ENCODE measurements at places on chromosomes 6 and 20. TPM values are rescaled to one million over a fixed set of nuclear protein-coding genes. Genes with fewer than 3 reads are reported as not detected.

Gene ARMC12
- not detected for total RNA-seq

Gene RAB32
- total RNA-seq: 26.9 TPM

Gene SNAP91
- not detected for total RNA-seq

Gene GFOD1
- 8.7 TPM for total RNA-seq

Gene XPO5
- 106 TPM for total RNA-seq

Gene CTAGE9
- total RNA-seq: not detected

Gene LRRC1
- 26.6 TPM for total RNA-seq

Gene DDO
- total RNA-seq: 1.6 TPM

Gene RIMS1
- 1.4 TPM for total RNA-seq

Gene CYP39A1
- 1.7 TPM for total RNA-seq

Gene CALHM5
- not detected for total RNA-seq

Gene FOXQ1
- 51.0 TPM for total RNA-seq

Gene ANKRD6
- 14.7 TPM for total RNA-seq

Gene KCNQ5
- 0.10 TPM for total RNA-seq

Gene SPATA25
- 5.8 TPM for total RNA-seq

Gene FAM209B
- total RNA-seq: not detected

Gene PI3
- 52.0 TPM for total RNA-seq

Gene FERMT1
- total RNA-seq: 18.5 TPM

Gene PROKR2
- not detected for total RNA-seq

Gene BPIFB4
- not detected for total RNA-seq

Gene IPCEF1
- 0.29 TPM for total RNA-seq

Gene SLC17A3
- total RNA-seq: not detected

Gene UBD
- total RNA-seq: 82.8 TPM

Gene PTCRA
- total RNA-seq: not detected

Gene GGTLC1
- not detected for total RNA-seq

Gene FOXS1
- total RNA-seq: not detected

Gene GABRR2
- 0.32 TPM for total RNA-seq

Gene PEDS1
- 36.0 TPM for total RNA-seq

Gene PPP1R3G
- total RNA-seq: 0.20 TPM

Gene E2F3
- 69.1 TPM for total RNA-seq

Gene ALDH8A1
- 1.5 TPM for total RNA-seq

Gene PSORS1C1
- 11.0 TPM for total RNA-seq

Gene COL9A1
- total RNA-seq: not detected

Gene BFSP1
- 0.81 TPM for total RNA-seq

Gene UBE2C
- 189 TPM for total RNA-seq
